Activated CD8-positive, alpha-beta memory T cell treated with anti-CD3 and anti-CD28 coated beads, Interleukin-2, amount 10 ng/mL, durations not matched to agents 7 days and 5 days (primary cell): ENCODE measurements at places on chromosomes 5 and 9. TPM values are rescaled to one million over a fixed set of nuclear protein-coding genes. Genes with fewer than 3 reads are reported as not detected.

GRCh38 chr9:76454311-76454710 is 4.7 kb upstream of the GCNT1 start:
- DNase-seq, result no peak

DNA sequence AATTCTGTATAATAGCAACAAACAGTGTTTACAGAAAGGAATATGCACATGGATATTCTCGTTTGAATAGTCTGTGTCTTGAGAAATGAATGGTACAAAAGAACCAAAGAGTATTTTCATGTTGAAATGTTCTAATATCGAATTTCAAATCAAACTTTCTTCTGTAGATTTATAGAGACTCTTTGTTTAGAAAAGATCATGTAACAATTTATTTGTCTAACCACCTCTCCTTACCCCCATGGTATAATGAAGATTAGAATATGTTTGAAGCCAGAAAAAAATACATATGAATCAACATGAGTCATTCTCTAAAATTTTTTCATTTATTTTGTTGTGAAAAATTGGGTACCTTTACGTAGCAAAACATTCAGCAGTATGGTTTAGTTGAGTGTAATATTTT is 285.6 kb downstream of the PRR16 start:
- no peak for DNase-seq

- no peak for DNase-seq
Measured at GRCh38 chr5:152425083-152425482, 20.0 kb upstream of the NMUR2 start.

DNA sequence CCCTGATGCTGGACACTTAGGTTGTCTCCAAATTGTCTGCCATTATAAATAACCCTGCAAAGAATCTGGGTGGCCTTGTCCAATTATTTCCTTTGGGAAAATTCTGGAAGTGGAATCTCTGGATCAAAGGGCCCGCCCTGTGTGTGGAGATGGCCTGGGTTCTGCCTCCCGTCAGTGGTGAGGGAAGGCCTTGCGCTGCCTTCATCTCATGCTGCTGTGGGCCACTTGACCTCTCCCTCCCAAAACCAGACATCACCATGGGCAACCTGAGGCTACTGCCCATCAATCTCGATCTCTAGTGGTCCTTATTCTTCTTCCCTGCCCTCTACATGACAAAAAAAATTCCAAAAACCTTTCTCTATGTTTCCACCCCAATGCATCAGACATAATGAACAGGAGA is 6.6 kb downstream of the CLTB start:
- no peak for DNase-seq

DNA sequence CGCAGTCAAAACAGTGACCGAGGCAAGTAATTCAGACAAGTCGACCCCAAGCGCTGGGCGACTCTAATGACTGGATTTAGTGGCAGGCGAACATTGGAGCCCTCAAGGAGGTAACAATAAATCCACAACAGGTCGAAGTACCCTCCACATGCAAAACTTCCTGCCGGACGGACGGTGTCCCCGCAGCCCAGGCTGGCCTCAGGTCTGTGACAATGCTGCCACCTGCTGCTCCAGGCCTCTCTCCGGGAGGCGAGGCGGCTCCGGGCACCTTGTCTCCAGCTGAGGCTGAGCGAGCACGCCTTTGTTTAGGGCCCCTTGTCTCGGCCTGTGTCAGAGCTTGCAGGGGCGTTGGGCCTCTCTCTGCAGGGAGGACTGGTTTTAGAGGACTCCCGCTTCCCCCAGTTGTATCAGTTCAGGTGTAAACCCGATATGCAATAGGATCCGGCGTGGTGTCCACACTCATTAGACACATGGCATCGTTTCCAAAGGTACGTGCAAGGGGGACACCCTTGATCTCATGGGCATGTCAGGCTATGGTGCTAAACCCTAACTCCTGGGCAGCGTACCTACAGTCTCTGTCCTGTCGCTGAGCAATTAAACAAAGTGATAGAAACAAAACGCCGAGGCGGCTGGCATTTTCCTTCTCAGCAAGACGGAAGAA is 628.0 kb upstream of the ADAMTS16 start:
- no peak for DNase-seq

- DNase-seq, result no peak
Measured at GRCh38 chr9:128912270-128912853, 8.4 kb upstream of the PHYHD1 start.

GRCh38 chr5:56833325-56833724 is 18.0 kb downstream of the MAP3K1 start:
- no peak for DNase-seq

- DNase-seq, result no peak
Measured at GRCh38 chr5:137565450-137565849, 66.3 kb upstream of the SPOCK1 start.

Gene RASGEF1C
- total RNA-seq, result not detected

Gene BTNL8
- 1.7 TPM for total RNA-seq

Gene DPYSL3
- 0.30 TPM for total RNA-seq

Gene FOXD4L3
- not detected for total RNA-seq

Gene TMEM171
- not detected for total RNA-seq

Gene MPDZ
- not detected for total RNA-seq

Gene SPATA31C1
- not detected for total RNA-seq

Gene SLC4A9
- total RNA-seq, result 0.35 TPM
